ENCODE measurements at places on chromosomes 7 and 10.

GRCh38 chr7:44445986-44446671, 44.3 kb downstream of the NUDCD3 start:
- no peak for DNase-seq

DNA sequence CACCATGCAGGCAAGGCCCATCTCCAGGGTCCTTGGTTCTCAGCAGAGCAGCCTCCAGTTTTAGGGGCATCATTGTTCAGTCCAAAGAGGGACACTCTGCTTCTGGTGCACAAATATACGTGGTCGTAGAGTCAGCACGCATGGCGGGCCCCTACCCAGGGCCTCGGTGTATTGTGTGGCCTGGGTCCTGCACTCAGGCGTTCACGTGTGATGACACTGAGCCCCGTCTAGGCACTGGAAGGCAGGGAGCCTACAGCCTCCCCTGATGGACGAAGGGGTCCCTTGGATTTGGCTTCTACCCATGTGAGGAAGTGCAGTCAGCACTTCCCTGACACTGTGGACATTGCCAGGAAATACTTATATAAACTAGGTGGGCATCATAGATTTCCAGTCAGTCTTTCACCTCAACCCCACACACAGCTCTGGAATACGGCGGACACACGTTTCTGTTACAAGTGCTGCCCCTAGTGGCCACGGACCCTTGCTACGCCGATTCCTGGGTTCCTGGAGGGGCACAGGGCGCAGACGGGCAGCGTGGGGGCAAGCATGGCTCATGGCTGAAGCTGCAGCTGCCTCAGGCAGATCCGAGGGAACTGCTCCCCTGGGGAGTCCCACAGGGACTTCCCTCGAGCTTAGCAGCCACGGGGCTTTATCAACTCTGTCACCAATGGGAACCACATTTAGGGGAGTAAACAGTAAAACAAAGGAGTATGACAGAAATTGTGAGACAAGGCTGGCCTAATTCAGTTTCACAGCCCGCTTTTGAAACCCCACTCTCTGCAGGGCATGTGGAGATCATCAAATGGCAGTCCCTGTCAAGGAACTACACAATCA, 25.4 kb downstream of the AIFM2 start:
- no peak for DNase-seq

DNA sequence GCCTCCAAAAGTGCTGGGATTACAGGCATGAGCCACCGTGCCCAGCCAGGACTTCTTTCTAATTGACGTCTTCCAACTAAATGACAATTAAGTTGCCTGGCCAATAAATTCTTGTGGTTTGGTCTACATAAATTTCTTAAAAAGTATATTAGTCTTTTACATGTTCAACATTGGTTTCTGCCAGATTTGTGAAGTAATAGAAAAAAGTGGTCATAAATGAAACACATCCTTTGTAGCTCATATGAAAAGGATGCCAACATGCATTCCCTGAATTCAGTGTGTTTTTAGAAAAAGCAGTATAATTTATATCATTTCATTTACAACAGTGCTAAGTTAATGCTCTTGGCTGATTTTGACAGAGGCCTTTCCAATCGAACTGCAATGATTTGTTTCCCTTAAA, 215.0 kb downstream of the TAX1BP1 start:
- no peak for DNase-seq

GRCh38 chr7:98456866-98457265, 56.0 kb upstream of the BAIAP2L1 start:
- DNase-seq = no peak

- DNase-seq = no peak
Measured at GRCh38 chr7:147912291-147912690, 678.3 kb upstream of the C7orf33 start.

DNA sequence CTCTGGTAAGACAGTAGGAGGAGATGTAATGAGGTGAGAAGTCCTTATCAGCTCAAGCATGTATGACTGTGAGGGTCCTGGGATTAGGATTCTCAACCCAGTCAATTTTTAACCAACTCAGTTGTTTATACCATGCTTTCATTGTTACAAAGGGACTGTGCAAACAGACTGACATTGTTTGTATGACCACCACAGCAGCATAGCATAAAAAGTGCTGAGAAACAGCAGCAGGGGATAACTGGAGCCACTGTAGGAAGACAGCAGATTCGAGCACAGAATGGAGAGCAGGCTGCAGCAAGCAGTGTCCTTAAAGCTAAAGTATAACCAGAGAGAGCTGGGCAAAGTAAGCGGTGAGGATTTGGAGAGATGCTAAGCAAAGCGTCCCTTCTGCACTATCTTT, 829.5 kb downstream of the REEP3 start:
- DNase-seq = no peak

- no peak for DNase-seq
Measured at GRCh38 chr10:70348228-70348850, 34.1 kb downstream of the LRRC20 start.

DNA sequence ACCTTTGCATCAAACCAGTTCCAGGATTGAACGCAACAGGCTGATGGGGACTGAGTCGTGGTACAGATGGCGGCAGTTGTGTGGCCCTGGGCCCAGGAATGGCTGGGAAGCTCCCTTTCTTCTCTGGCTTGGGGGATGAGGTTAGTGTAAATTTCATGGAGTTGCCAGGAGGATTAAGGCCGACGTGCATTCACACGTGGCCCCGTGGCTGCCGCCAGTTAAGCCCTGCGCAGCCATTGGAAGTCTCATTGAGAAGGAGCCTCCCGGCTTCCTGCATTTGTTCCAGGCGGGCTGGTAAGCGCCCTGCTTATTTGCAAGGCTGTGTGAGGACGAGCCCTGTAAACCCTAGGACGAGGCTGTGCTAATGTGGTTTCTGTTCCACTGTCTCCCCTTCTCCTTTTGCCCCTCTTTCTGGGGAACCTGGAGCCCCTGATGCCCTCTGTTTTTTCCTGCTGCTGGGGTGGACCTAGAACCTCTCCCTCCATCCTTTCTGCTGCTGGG, 174.7 kb upstream of the TNRC18 start:
- DNase-seq = no peak

GRCh38 chr10:118723466-118723865, 31.3 kb downstream of the CACUL1 start:
- no peak for DNase-seq

DNA sequence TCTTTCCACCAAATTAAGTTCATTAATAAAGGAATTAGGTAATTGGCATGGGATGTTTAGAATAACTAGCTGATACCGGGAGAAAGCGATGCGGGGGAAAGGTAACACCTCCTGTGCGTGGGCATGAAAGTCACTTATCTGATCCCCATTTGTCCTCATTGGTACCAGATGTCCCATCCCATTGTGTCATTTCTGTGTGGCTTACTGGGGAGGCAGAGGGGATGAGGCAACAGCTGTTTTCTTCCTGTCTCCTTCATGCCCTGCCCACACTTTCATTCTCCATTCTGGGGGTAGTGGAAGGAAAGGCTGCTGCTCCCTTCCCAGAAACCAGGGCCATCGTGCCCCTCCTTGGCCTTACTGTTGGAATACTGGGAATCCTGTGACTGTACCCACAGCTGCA, 27.1 kb downstream of the EEPD1 start:
- DNase-seq = no peak

DNA sequence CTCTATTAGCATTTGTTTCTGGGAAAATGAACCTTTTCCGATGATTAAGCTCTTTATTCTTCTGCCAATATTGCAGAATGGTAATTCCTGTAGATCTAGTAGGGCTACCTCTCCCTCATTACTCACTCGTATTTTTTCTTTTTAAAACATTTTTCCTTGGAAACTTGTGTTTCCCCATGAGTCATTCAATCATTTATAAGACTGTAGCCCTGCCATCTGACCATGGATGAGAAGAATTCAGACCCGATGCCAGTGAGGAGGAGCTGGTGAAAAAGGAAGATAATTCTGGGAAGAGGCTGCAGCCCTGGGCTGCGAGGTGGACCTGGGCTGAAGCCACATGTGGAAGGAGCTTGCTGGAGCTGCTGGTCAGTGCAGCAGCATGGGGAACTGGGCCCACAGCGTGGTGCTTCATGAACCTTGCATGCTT, 242.8 kb downstream of the KLF6 start:
- DNase-seq = no peak

DNA sequence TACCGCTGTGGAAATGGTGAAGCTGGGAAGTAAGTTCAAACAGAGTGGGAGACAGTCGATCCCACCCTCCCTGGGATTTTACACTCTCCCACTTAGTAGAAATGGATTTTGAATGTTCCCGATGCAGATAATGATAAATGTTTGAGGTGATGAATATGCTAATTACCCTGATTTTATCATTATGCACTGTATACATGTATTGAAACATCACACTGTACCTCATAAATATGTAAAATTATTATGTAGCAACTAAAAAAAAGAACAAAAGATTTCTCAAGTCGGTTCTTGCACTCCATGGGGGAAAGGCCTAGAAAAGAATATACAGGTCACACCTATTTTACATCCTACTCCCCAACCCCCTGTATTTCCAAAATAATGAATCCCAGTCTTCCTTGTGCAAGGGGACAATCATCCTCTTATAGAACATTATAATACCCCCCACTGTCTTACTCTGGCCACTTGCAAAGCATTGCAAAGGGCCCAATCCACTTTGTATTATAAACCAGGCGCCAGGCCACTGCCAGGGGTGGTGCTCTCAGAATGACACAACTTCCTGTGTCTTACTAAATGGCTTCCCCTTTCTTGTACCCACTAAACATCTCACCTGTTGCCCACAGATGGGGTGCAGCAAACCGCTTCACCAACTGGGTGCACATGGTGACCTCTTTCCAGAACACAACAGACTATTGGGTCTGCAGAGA, 20.6 kb upstream of the OR2AE1 start:
- no peak for DNase-seq

DNA sequence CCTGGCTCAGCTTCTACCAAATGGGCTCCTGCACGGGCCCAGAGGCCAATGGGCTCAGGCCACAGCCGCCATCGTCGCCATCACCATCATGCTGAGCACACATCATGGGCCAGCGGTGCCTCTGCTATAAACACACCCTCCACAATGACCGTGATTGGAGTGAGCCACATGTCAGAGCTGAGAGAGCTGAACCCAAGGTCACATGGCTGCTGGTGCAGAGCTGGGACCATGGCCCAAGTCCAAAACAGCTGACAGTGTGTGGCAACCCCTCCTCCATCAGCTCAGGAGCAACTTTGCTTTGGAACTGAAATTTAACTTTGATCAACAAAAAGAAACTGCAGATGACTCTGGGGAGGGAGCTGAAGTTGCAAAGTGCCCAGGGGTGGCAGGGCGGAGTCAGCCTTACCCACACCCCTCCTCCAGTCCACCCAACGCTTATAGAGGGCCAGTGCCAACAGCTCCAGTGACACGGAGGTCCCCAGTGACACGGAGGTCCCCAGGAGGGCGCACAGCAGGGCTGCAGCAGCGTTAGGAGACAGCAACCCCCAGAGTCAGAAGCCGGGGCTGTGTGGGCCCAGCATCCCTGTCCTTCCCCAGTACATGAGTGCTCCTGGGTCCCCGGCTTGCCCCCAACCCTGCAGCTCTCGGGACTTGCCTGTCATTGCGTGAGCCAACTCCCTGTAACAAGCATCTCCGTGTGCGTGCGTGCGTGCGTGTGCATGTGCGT, 249.6 kb downstream of the ELFN1 start:
- DNase-seq = no peak

DNA sequence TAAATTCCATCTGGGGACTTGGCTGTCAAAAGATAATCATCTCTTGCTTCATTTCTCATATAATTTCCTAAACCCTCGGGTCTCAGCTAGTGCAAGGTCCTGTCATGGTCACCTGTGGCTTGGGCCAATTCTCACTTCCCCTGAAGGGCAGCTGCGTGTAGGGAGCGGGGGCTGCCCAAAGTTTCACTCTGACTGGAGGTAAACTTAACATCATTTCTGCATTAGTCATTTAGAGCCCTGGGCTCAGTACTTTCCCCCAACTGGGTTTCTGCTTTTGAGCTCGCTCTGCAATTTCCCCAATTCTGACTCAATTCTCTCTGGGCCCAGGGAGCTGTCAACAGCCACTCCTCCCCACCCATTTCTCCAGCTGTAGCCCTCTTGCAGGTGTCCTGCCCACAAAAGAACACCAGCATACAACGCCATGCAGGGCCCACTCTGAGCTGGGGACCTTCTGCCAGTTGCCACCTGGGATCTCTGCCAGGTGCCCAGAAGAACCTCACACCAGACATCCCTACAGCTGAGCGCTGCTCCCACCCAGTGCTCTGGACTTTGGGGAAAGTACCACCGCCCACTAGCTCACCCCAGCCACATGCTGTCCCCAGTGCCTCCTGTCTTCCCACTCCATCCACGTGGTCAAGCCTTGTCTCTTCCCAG, 37.9 kb downstream of the VOPP1 start:
- peak; percentile 89 for DNase-seq

- DNase-seq = no peak
Measured at GRCh38 chr10:103736763-103737162, 118.6 kb downstream of the SH3PXD2A start.

- no peak for DNase-seq
Measured at GRCh38 chr7:72539702-72540101, 127.6 kb upstream of the CALN1 start.

GRCh38 chr7:298743-299142, 8.8 kb downstream of the FOXL3 start:
- no peak for DNase-seq

DNA sequence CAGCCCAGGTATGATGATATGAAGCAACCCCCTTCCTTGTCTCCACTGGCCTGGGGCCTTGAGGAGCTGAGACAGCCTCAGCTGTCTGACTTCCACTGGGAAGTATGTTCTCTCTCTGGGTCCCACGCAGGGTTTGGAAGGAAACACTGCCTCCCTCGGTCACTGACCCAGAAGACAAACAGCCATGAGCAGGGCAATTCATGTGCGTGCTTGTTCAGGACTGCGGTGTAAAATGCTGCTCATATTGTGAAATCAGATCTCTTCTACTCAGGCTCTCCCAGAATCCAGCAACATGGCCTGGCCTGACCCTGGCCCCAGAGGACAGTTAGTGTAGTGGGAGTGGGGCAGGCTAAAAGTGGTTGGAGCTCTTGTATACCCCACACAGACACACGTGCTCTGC, 2.8 kb downstream of the CLCN1 start:
- no peak for DNase-seq

DNA sequence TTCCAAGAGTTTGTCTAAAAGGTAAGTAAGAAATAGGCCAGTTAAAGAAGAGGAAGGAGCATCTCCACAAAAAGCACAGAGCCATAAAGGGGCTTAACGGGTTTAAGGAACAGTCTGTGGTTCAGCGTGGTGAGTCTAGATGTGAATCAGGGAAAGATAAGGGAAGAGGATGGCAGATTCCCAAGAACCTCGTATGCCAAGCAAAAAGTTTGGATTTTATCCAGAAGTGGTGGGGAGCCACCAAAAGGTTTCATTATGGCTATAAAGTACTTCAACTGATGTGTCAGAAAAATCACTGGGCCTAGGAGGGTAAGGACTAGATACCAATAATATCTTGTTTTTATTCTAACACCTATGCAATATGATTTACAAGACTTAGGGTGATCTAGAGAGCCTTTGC, 161.9 kb upstream of the PTER start:
- no peak for DNase-seq

DNA sequence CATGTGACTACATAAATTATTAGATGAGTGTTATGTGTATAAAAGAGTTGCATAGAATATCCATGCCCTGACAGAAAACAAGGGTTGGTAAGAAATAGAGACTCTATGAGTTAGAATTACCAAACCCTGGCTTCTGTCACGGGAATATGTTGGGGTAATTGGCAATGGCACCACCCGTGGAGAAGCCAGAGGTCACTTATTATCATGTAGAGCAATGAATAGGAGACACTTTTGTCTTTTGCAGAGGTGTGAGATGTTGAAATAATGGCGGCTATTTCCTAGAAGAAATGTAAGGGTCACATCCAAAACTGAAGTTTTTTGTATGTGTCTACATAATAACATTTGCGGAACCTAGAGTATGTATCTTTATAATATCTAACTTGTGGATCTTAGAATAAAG, 35.3 kb downstream of the ABCB5 start:
- DNase-seq = no peak

- DNase-seq = no peak
Measured at GRCh38 chr7:135690566-135690965, 28.3 kb downstream of the STMP1 start.

Measured in memory B cell (primary cell).